ENCODE measurements at places on chromosomes 3 and 15.
A peak's percentile ranks its signal among the peaks of the same experiment; 100 is the strongest.

DNA sequence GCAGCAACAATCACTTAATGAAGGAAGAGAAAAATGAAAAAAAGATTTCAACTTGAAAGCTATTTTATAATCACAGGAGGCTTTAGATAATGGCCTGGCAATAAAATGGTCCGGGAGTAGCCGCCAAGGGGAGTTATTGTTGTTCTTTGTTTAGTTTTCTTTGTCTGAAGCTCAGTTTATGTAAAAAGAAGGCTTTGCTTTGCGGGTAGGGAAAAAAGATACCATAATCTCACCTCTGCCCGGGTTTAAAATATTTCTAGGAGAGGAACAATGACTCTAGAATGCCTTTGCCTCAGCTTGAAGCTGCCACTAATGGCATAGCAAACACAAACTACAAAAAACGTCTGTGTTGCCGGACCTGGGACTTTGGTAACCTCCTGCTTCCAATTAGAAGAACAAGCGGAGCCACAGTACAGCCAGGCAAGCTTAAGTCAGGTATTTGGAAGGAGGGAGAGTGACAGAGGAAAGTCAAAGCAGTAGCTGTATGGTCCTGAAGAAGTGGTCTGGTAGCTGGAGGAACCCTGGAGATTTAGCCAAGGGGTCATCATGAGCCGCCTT, 764.5 kb downstream of the TUSC7 start:
- no peak for DNase-seq

DNA sequence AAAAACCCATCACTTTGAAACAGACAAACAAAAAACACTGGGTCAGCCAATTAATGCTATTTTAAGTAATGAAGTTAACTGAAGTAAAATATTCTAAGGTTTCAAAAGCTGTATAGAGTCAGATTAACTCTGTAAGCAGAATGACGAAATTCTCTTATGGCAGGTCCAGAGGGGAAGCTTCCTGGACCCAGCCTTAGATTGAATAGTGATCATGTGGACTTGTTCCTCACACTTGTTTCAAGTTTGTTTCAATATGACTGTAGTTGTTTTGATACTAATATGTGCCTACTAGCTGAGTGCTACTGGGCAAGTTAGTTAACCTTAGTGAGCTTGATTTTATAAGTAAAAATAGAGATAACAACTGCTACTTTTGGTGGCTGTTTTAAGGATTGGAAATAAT, 32.6 kb downstream of the PLS1 start:
- DNase-seq, result no peak

- DNase-seq, result no peak
Measured at GRCh38 chr3:43334976-43335375, 48.6 kb downstream of the SNRK start.

- DNase-seq, result no peak
Measured at GRCh38 chr3:167929968-167930367, 165.8 kb downstream of the GOLIM4 start.

GRCh38 chr15:100476805-100477204, 51.9 kb downstream of the CERS3 start:
- DNase-seq, result no peak

GRCh38 chr15:101171954-101172353, 79.9 kb downstream of the CHSY1 start:
- DNase-seq, result no peak

DNA sequence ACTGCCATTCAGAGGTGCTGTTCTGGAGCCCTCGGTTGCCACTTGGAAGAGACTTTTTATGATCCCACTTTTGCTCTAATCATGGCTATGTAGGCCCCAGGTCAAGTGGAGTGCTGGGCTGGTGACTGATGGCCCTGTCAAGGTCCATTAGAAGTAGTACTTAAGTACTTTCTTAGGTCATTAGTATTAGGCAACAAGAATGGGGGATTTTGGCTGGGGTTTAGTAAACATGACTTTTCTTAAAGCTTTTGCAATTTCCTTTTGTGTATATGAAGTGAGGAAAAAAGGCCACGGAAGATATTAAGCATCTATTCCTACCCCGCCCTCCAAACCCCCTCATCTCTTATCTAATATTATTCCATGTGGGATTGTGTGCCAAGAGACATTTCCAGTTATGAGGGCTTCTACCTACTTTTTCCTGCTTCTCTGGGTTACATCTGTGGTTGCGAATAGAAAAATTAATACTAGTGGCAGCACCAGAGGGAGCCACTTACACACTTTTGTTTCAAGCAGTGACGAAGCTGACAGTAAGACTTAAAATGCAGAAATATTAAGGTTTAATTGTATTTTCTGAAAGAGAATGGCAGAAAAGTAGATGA, 13.9 kb downstream of the NLGN1 start:
- DNase-seq, result no peak

- DNase-seq, result no peak
Measured at GRCh38 chr3:162863579-162863978, 1367.0 kb downstream of the OTOL1 start.

DNA sequence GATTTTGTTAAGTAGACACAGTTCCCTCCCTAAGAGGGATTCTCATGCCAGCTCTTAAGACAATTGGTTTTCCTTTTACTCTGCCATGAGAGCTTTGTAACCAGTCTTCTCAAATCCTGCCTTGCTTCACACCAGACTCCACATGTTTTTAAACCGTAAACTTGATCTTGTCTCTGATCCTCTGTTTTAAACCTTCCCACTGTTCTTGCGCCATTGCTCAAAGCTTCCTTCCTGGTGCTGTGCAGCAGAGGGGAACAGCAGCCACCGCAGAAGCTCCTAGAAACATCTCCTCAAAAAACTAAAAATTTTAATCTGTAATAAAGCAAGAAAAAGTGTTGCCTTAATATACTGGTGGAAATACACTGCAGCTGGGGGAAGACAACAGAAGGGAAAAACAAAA, 154.5 kb upstream of the SATB1 start:
- no peak for DNase-seq

GRCh38 chr15:76533995-76534394, 197.4 kb downstream of the ISL2 start:
- DNase-seq, result no peak

- no peak for DNase-seq
Measured at GRCh38 chr3:181879926-181880325, 168.2 kb downstream of the SOX2 start.

DNA sequence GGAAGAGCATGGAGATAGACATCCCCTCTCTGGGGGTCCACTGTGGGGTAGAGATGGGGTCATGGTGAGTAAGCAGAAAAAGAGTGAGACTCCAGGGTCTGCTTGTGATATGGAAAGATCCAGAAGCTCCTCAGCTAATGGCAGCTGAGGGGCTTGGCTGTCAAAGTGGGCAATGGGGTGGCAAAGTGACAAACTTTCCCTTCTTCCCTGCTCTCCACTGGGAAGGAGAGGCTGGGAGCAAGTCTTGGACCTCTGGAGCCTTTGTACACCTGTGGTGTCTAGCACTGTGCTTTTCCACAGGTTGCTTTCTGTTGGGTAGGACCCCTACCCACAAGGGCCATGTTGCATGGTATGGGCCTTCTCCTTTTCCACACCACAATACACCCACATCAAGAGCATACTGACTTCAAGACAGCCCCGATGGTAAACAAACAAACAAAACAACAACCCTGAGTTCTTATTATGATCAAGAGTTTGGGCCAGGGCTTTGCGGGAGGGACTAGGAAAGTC, 3.5 kb downstream of the ITGA11 start:
- DNase-seq, result no peak

DNA sequence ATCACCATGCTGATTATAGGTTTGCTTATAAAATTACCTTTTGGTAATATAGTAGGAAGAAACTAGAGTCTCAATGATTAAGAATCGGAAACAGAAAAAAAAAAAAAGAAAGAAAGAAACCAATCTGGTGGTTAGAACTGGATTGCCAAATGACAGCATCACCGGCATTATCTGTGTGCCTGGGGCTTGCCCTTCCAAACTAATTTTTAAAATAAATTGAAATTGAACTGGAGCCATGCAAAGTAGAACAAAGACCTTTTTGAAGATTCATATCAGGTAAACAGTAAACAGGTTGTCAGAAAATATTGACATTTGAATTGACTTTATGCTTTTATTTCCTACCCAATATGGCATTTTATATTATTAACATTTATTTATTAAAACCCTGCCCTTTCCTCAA, 11.2 kb upstream of the CPB1 start:
- no peak for DNase-seq

- no peak for DNase-seq
Measured at GRCh38 chr15:57031605-57032004, 113.2 kb downstream of the TCF12 start.

DNA sequence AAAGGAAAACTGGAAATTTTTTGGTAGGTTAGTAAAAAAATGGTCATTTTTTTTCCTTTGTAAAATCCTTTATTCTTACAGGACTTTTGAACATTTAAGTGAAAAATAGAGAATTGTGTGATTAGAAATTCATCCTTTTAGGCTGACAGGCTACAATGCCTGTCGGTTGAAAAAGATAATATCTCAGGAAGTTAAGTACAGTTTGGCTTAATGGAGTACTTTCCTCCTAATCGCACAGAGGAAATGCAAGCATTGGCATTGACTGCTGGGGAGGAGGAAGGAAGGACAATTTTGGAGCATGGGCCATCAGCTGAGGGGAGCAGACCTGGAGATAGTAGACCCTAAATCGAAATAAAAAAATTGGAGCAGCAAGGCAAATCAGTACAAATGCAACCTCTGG, 135.1 kb upstream of the ICE2 start:
- no peak for DNase-seq

- no peak for DNase-seq
Measured at GRCh38 chr3:170033489-170033888, 4.3 kb upstream of the GPR160 start.

GRCh38 chr15:74375303-74375693, 7.9 kb upstream of the CYP11A1 start:
- peak; percentile 57 for DNase-seq

DNA sequence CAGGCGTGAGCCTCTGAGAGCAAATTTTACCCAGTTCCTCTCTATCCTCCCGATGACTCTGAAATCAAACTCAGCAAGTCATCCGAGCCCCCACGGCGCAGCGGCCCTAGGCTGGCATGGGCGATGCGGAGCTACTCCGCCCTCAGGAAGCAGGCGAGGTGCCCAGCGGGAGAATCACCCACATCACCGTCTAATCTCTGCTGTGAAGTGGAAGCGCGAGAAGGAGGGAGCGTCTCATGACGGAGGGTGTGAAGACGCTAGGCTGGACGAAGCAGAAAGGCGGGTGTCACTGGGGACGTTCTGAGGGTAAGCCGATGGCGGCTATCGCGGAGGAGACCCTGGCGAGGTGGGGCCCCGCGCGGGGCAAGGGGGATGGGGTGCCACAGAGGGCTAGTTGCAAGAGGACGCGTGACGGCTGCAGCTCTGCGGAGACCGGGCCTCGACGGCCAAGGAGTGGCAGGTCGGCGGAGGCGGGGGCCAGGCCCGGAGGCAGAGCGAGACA, 9.1 kb upstream of the GNAI2 start:
- DNase-seq, result no peak

GRCh38 chr3:11206316-11206715, 52.0 kb downstream of the HRH1 start:
- DNase-seq, result no peak

GRCh38 chr15:41620536-41621199, 39.5 kb upstream of the MGA start:
- DNase-seq, result no peak

- no peak for DNase-seq
Measured at GRCh38 chr3:131756405-131756804, 253.6 kb upstream of the MRPL3 start.

- no peak for DNase-seq
Measured at GRCh38 chr15:41241221-41241964, 10.3 kb downstream of the CHP1 start.

DNA sequence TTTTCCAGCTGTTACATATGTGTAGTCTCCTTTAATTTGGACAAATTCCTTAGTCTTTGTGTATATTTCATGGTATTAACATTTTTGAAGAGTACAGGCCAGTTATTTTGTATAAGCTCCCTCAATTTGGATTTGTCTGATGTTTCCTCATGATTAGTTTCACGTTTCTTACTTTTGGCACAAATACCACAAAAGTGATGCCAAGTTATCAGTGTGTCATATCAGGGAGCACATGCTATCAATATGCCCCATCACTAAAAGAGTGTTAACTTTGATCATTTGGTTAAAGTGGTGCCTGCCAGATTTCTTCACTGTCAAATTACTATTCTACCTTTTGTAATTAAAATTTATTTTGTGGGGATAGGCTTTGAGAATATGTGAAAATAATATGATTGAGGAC, 14.6 kb downstream of the PCNP start:
- DNase-seq, result no peak

DNA sequence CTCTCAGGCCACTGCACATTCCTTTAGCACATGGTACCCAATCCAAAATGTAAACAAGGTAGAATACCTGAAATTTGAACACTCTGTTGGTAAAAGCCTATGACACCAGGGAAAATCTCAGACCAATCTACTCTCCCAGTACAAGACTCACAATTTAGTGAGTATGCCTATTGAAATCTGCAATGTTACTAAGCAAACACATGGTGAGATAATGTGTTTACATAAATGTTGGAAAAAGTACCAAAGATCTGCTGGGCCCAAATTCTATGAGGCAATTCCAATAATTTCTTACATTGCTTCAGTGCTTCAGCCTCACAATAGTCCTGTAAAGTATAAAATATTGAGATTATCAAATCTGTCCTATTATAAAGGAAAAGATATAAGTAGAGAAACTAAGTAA, 536.1 kb downstream of the PYDC2 start:
- DNase-seq, result no peak

GRCh38 chr3:56123487-56123886, 344.8 kb downstream of the ERC2 start:
- DNase-seq, result no peak

DNA sequence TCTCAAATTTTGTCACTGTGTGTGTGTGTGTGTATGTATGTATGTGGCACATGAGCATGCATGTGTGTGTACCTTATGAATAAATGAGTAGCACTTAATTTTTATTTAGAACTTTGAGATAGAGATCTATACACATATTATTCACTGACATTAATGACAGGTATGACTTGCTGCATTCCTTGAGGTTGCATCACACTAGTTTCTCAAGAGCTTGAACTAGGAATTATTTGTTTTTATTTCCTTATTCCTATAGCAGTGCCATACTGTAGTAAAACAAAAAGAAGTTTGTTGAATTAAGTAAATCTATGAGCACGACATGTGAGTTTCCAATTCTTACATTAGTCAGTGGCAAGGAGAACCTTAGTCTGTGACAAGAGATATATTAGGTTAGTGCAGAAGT, 943.9 kb downstream of the ROBO1 start:
- no peak for DNase-seq

GRCh38 chr15:89888214-89888804, 5.5 kb downstream of the AP3S2 start:
- DNase-seq, result no peak

GRCh38 chr3:42066516-42067181, 24.5 kb upstream of the TRAK1 start:
- no peak for DNase-seq

All from hypothalamus (tissue), 51 donors.